ENCODE measurements at places on chromosomes 3 and 15.

GRCh38 chr3:94293793-94294195, 230.9 kb downstream of the NSUN3 start:
- no peak for DNase-seq

DNA sequence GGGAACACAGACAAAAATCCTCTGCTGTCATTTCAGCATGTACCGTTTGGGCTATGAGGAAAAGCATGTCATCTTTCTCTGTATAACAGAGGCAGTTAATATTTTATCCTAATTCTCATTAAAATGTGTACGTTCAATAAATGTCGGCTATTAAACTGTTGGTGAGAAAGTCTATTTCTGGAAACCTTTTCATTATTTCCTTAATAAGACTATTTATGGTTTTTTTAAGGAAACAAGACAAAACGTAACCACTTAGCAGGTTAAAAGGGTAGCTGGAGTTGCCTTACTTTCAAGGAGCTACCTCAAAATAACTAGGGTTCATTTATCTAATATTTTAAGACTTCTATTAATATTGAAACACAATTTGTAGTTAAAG, 1.8 kb upstream of the STT3B start:
- no peak for DNase-seq

DNA sequence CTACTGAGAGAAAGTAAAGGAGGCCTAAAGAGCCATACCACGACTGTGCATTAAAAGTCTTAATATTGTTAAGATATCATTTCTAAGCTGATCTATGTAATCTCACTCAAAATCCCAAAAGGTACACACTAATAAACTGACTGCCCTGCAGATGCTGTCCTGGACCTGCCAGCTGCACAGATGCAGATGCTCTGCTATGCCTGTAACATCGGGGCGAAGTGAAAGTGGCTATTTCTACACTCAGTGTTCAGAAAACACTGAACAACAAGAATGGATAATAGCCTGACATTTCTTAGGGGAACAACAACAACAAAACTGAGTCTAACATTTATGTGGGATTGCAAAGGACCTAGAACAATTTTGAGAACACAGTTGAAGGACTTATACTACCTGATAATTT, 31.9 kb downstream of the RAD18 start:
- DNase-seq, result no peak

DNA sequence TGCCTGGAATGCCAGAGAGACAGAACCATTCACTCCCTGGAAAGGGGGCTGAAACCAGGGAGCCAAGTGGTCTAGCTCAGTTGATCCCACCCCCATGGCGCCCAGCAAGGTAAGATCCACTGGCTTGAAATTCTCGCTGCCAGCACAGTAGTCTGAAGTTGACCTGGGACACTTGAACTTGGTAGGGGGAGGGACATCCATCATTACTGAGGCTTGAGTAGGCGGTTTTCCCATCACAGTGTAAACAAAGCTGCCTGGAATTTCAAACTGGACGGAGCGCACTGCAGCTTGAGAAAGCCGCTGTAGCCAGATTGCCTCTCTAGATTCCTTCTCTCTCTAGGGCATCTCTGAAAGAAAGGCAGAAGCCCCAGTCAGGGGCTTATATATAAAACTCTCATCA, 310.7 kb upstream of the DPPA4 start:
- DNase-seq, result no peak

- no peak for DNase-seq
Observed at GRCh38 chr3:182050932-182051331, 339.2 kb downstream of the SOX2 start.

All from effector CD4-positive, alpha-beta T cell (primary cell).